ENCODE measurements at places on chromosomes 13 and 19.
A peak's percentile ranks its signal among the peaks of the same experiment; 100 is the strongest.

DNA sequence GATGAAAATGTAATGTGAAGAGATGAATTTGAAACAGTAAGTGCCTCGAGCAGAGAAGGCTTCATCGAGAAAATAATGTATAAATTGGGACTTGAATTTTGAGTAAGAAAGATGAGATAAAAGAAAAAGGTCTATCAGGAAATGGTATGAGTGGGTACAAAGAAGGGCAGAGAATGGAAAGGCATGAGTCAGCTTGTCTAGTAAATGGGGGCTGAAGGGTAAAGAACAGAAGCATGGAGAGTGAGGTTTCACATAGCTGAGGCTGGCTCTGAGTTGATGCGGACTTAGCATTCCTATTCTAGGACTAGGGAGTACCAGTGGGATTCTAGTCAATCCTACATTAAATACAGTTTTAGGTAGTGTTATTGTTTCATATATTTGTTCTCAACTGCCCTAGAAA lies 85.8 kb downstream of the ZC3H13 start:
- no peak for DNase-seq

DNA sequence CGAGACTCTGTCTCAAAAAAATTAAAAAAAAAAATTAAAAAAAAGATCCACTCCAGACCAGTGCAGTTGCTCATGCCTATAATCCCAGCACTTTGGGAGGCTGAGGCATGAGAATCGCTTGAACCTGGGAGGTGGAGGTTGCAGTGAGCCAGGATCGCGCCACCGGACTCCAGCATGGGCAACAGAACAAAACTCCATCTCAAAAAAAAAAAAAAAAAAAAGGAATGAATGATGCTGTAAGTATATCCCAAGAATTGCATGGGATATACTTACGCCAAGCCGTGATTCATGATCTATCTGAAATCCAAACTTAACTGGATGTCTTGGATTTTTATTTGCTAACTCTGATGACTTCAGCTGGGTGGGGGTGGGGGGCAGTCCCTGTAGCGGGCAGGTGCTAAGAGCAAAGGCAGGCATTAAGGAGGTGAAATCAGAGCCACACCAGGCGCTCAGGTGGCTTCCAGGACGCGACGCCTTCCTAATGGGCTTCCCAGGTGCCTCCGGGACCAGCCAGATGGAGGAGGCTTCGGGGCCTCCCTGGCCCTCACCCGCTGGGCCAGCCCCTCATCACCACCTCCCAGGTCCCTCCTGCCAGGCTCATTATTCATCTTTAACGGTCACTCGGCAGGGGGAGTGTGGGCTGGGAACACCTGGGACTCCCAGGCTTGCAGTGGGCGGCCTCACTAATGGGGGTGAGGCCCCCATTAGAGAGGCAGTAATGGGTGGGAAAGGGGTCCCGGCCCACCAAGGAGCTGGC lies 11.4 kb upstream of the FUT5 start:
- DNase-seq: no peak

DNA sequence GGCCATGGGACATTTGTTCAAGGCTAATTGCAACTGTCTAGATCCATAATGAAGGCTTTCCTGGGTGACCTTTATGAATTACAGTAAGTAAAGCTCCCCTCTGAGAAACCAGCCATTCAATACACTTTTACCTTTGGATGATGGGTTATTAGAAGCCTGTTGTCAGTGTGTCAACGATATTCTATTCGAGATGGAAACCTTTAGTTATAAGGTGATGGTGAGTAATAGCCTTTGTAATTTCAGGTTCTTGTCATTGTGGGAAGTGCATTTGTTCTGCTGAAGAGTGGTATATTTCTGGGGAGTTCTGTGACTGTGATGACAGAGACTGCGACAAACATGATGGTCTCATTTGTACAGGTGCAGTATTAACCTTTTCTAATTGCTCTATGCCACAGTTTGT lies 261.7 kb downstream of the ITGBL1 start:
- no peak for DNase-seq

DNA sequence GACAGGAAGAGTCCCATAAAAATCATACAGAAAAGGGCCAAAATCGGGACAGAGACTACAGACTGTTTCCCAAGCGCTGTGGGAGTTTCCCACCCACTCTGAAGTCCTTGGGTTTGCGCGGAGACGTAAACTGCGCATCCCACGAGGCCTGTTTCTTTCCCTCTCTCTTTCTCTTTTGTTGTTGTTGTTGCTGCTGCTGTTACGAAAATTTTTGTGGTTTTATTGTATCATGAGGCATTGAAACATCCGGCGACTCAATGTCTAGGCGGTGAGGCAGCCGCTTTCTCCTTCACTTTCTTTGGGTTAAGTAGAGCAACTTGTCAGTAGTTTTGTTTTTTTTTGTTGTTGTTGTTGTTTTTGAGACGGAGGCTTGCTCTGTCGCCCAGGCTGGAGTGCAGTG lies 1.6 kb upstream of the PPP1R12C start:
- DNase-seq: no peak

- DNase-seq: peak; percentile 41
Measured at GRCh38 chr19:55304279-55304978, 20.6 kb downstream of the BRSK1 start.

All from lung (tissue), 17 donors.